Mesenteric fat pad (tissue), 1 donor: ENCODE measurements at places on chromosomes 2 and 18. TPM values are rescaled to one million over a fixed set of nuclear protein-coding genes. Genes with fewer than 3 reads are reported as not detected.

GRCh38 chr2:210768329-210768910, 212.0 kb downstream of the CPS1 start:
- DNase-seq: no peak

GRCh38 chr2:64952511-64953482, 36.4 kb upstream of the SLC1A4 start:
- DNase-seq: no peak

DNA sequence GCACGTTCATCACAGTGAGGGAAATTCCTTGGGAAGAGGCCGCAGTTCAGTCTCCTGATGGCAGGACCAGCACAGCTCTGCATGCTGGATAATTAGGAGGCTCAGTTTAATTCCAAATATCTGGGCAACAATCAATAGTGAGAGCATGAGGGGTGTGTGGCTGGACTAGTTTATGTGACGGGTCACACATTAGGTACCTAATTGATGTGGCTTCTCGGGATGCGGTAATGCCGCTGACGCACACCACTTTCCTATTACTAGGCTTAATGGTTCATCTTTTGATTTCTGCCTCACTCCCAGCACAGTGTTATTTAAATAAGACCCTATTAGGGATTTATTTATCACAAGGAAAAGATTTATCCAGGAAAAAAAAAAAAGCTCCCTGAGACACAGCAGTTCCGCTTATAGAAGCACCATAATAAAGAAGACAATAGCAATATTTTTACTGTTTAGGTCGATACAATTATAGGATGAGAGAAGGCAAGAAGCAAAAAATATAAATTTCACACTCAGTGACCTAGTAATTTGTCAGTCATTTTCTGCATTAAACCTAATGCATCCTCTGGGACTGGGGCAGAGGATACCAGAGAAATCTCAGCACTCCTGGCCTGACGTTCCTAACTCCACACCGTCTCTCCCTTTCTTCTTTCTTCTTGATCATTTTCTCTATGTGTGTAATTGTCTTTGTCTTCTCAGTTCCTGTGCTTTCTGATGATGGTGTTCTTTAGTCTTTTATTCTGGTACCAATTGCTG, 264.7 kb upstream of the SLC14A2 start:
- no peak for DNase-seq

GRCh38 chr2:217219164-217219520, 359.3 kb upstream of the TNP1 start:
- DNase-seq: no peak

DNA sequence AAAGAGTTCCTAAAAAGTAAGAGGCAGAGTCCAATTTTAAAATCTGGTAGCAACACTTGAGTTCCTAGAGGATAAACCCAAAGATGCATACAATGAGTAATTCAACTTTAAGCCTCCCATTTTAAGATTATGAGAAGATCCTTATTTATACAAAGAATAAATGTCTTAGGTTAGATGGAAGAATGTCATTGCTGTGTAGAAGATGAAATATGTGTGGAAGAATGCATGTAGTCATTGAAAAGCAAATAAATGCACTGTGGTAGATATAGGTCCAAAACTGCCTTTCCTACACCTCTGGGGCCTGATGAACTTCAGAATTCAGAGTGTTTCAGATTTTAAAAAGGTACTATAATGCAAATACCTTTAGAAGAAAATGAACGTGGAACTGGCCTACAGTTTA, 58.7 kb upstream of the LRP1B start:
- DNase-seq: no peak

GRCh38 chr2:11940121-11940743, 193.8 kb downstream of the LPIN1 start:
- no peak for DNase-seq

GRCh38 chr18:31554776-31555175, 36.9 kb upstream of the TTR start:
- DNase-seq: no peak

- DNase-seq: no peak
These were observed 398.0 kb upstream of the CDH20 start for GRCh38 chr18:60935041-60935910.

Gene LRATD1
- total RNA-seq: 0.67 TPM

Gene KATNAL2
- total RNA-seq: 4.8 TPM

Gene ALKAL2
- 5.7 TPM for total RNA-seq
